OCI-M1 (cell line): ENCODE measurements at places on chromosomes 4 and X.

DNA sequence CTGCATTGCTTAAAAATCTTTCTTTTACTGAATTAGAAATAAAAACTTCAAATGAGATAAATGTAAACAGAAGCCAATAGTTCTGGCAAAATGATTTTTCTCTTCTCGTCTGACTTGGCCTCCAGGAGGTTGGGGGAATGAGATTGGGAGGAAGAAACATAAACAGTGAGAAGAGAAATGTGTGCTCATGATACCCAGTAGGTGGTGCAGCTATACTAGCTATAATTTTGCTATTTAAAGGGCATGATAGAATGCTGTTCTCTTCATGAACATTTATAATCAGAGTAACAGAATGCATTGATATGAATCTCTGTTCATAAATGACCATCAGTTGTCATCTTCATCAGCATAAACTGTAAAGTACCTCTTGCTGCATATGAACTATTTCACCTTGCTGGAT lies 85.5 kb downstream of the TACR3 start:
- DNase-seq: peak; percentile 32

GRCh38 chr4:184232202-184232601 lies 14.5 kb upstream of the ENPP6 start:
- no peak for DNase-seq

DNA sequence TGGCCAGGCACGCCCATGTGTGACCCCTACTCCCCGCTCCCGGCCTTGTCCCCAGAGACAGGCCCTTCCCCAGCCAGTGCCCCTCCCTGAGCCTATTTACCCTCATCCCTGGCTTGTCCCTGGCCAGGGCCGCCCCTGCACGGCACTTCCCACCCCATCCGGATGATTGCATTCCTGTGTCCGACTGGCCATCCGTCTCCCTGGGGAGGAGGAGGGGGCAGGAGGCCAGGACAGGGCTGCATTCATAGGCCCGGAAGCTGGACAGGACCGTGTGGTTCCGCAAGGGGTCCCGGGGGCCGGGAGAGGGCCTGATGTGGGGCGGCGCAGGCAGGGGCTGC lies 22.8 kb downstream of the CTBP1 start:
- DNase-seq: no peak

DNA sequence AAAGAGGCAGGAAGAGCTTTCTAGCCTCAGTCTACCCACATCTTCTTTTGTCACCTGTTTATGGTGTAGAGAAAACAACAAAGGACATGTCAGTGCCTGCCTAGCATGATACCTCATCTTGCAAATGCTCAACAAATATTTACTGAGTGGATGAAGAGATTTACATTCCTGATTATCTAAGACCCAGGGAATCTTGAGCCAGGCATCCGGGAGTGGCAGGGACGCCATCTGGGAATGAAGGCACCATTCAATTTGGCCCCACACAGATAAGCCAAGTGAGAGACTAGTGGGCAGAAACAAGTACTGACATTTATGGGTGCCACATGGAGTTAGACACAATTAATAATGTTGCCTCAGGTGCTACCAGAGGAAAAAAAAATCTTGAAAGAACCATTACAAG lies 36.8 kb upstream of the CASK start:
- DNase-seq: no peak

DNA sequence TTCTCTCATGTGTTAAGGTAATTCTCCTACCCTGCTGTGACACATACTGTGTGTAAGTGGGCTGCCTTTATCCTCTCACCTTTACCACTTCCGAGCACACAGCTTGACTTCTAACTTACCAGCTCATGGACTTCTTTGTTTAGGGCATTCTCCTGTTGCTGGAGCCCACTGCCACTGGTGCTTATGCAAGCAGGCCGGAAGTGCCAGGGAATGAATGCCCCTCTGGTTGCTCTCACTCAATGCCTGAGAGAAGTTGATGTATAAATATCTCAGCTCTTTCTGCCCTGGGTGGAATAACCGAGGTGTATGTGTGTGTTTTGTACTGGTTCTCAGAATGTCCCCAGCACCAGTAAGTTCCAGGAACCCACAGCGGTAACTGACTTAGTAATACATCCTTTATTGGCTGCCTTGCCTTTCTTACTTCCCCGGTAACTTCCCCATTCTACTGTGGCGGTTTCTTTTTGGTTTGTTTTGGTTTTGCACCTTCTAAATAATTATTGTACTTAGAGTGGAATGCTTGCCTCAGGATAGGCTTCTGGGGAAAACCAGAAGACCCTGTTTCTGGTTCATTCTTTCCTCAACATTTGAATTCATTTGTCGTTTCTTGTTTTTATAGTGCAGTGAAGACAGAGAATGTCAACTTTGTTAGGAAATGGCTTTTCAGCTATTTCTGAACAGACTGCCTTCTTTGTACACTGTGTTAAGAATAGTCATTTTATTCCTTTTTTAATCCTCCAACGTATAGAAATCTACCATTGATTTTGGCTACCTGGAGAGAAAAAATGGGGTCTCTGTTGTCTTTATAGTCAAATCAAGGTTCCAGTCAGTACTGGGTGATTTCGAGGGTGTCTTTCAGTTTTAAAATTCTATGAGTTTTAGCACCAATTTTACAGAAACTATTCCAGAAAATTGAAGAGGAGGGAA lies 45.4 kb downstream of the CXorf58 start:
- peak; percentile 87 for DNase-seq

GRCh38 chr4:102503831-102504786 lies 3.0 kb downstream of the NFKB1 start:
- peak; percentile 63 for DNase-seq

GRCh38 chr4:7398104-7398423 lies 36.7 kb downstream of the PSAPL1 start:
- DNase-seq: no peak

GRCh38 chr4:7107166-7107905 lies 39.5 kb upstream of the GRPEL1 start:
- no peak for DNase-seq
